Osteoblast (primary cell): ENCODE measurements at places on chromosomes 2 and 18. TPM values are rescaled to one million over a fixed set of nuclear protein-coding genes. Genes with fewer than 3 reads are reported as not detected.

- H3K4me3 ChIP-seq = no peak overlapping the region
- H3K27me3 ChIP-seq = no peaks in the 10 kb centered on the region
- peaks cover 8% of the 10 kb centered on the region for H3K36me3 ChIP-seq
- H3K4me1 ChIP-seq = peaks cover 10% of the 10 kb centered on the region
- no peak for DNase-seq
These were observed 3.2 kb upstream of the PUS10 start for GRCh38 chr2:61021228-61021660.

- H3K27me3 ChIP-seq = peaks cover 30% of the 10 kb centered on the region
- peaks cover 10% of the 10 kb centered on the region for H3K4me1 ChIP-seq
- no peak for DNase-seq
- H3K36me3 ChIP-seq = no peaks in the 10 kb centered on the region
These were observed 67.0 kb downstream of the CACNB4 start for GRCh38 chr2:152031747-152032306.

GRCh38 chr2:139162957-139163356, 382.8 kb upstream of the NXPH2 start:
- H3K4me1 ChIP-seq = no peaks in the 10 kb centered on the region
- H3K4me3 ChIP-seq = no peak overlapping the region
- no peak for DNase-seq
- H3K27ac ChIP-seq = no peak overlapping the region
- H3K27me3 ChIP-seq = no peaks in the 10 kb centered on the region

DNA sequence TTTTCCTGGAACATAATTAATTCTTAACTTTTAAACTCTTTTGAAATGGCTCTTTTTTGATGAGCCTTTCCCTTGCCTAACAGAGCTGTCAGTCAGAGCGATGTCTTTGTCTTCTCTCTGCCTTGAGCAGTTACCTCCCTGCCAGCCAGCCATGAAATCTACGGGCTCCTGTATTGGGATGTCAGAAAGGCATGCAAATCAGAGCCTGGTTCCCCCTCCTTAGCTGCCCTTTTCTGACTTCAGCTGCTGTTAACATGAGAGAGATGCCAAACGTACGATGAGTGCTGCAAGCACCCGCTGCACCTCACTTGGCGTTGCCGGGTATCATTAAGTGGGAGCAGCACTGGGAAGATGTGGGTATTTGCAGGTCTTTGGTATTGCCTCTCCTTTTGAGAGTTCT, 131.4 kb upstream of the BOD1L2 start:
- no peak overlapping the region for H3K4me3 ChIP-seq
- H3K36me3 ChIP-seq = no peaks in the 10 kb centered on the region
- DNase-seq = no peak

- H3K4me1 ChIP-seq = peaks cover 4% of the 10 kb centered on the region
- H3K27me3 ChIP-seq = peaks cover 11% of the 10 kb centered on the region
- H3K4me3 ChIP-seq = no peak overlapping the region
- no peak overlapping the region for H3K27ac ChIP-seq
- peak; percentile 85 for DNase-seq
These were observed 9.2 kb downstream of the LGALSL start for GRCh38 chr2:64462940-64463700.

DNA sequence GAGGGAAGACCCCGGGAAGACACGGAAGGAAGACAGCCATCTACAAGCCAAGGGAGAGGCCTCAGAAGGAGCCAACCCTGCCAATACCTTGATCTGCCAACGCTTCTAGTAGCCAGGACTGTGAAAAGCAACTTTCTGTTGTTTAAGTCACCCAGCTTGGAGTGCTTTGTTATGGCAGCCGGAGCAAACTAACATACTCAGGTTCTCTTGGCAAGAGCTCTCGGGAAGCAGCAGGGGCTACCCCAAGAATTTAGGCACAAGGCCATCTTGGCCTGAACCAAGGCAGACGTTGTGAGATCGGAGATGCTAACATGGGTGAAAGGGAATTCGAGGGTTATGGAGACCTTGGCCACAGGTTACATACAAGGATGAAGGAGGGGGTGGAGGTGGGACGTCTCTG, 78.6 kb upstream of the KLHL29 start:
- DNase-seq = no peak
- H3K4me1 ChIP-seq = no peaks in the 10 kb centered on the region
- no peaks in the 10 kb centered on the region for H3K36me3 ChIP-seq
- H3K27me3 ChIP-seq = no peaks in the 10 kb centered on the region
- H3K4me3 ChIP-seq = no peak overlapping the region
- no peak overlapping the region for H3K27ac ChIP-seq

- no peak overlapping the region for H3K4me3 ChIP-seq
- peaks cover 10% of the 10 kb centered on the region for H3K4me1 ChIP-seq
- no peak for DNase-seq
- H3K27ac ChIP-seq = no peak overlapping the region
These were observed 46.3 kb upstream of the STAM2 start for GRCh38 chr2:152221839-152222238.

DNA sequence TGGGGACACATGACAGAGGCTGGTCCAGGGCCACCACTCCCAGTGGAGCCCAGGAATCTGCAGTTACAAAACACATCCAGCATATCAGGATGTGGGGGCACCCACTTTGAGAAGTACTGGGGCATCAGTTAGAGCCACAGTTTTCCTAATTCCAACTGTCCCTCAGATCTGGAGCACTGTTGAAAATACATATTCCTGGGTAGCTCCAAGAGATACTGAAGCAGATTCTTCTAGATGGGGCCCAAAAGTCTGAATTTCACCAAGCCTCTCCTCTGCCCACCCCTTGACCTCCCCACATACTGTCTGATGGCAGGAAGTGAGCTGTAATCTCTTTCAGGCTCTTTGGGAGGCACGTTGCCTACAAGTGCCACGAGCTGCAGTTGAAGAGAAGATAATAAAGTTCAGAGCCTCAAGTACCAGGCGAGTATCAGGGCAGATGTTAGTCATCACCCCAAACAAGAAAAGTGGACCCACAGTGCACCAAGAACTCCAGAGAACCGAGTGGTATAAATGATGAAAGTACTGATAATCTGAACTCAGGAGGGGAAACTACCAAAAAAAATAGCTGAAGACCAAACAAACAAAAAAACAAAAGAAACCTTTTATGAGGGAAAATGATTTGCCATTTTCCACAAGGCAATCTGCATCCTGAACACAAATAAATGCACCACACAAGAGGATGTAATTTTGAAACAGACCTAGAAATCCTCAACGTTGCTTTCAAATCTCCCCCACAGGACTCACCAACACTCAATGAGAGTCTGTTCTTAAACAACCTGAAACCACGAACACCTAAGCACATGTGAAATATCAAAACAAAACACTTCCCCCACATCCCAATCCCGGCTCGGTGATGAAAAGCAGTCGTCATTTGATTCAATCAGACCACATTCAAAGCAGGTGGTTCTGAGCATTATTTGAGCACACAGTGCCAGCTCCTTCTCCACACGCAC, 98.7 kb downstream of the TCF4 start:
- no peak for DNase-seq
- no peaks in the 10 kb centered on the region for H3K27me3 ChIP-seq
- H3K27ac ChIP-seq = peak overlapping the region; percentile 20
- peaks cover 38% of the 10 kb centered on the region for H3K4me1 ChIP-seq

DNA sequence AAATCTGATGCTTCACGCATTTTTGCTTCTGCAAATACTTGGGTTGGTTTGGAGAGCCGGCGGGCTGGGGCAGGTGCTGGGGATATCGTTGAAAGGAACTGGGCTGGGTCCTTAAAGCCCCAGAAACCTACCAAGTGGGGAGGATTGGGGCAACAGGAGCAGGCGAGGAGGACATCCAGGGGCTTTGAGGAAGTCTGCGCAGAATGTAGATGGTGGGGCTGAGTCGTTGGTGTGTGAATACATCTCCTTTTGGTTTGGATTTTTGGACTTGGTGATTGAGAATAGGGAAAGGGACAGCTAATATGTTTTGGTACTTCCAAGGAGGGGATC, 1.1 kb downstream of the DCC start:
- H3K4me3 ChIP-seq = no peak overlapping the region
- DNase-seq = no peak
- H3K36me3 ChIP-seq = no peaks in the 10 kb centered on the region
- no peaks in the 10 kb centered on the region for H3K4me1 ChIP-seq

GRCh38 chr2:53475321-53475720, 292.3 kb upstream of the CHAC2 start:
- no peak overlapping the region for H3K4me3 ChIP-seq
- no peaks in the 10 kb centered on the region for H3K27me3 ChIP-seq
- H3K36me3 ChIP-seq = no peaks in the 10 kb centered on the region
- DNase-seq = no peak

GRCh38 chr2:186379052-186379451, 107.0 kb upstream of the ZC3H15 start:
- H3K4me1 ChIP-seq = no peaks in the 10 kb centered on the region
- H3K36me3 ChIP-seq = no peaks in the 10 kb centered on the region
- no peaks in the 10 kb centered on the region for H3K27me3 ChIP-seq
- no peak overlapping the region for H3K27ac ChIP-seq
- no peak overlapping the region for H3K4me3 ChIP-seq
- no peak for DNase-seq

GRCh38 chr2:183404392-183404791, 280.1 kb downstream of the NUP35 start:
- no peak for DNase-seq
- H3K4me1 ChIP-seq = no peaks in the 10 kb centered on the region
- H3K27me3 ChIP-seq = no peaks in the 10 kb centered on the region

DNA sequence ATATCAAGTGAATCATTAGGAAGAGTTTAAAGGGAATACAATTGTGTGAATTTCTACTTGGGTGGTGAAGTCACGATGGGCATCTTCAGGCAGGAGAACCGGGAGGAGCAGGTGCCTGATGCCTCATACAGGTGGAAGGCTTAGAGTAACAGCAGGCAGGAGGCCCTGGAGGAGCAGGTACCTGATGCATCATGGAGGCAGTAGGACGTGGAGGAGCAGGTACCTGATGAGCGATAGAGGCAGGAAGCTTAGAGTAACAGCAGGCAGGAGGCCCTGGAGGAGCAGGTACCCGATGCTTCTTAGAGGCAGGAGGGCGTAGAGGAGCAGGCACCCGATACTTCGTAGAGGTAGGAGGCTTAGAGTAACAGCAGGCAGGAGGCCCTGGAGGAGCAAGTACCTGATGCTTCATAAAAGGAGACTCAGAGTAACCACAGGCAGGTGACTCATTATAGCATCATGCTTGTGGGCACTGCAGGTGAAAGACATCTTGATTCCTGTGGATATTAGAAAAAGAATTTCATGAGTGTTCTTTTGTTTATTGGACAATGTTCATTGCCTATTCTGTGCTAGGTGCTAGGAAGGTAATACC, 133.9 kb downstream of the ATP9B start:
- H3K27me3 ChIP-seq = no peaks in the 10 kb centered on the region
- no peaks in the 10 kb centered on the region for H3K36me3 ChIP-seq
- no peak for DNase-seq

GRCh38 chr18:2173486-2173885, 397.8 kb downstream of the METTL4 start:
- no peak overlapping the region for H3K27ac ChIP-seq
- DNase-seq = peak; percentile 22
- H3K4me1 ChIP-seq = no peaks in the 10 kb centered on the region

DNA sequence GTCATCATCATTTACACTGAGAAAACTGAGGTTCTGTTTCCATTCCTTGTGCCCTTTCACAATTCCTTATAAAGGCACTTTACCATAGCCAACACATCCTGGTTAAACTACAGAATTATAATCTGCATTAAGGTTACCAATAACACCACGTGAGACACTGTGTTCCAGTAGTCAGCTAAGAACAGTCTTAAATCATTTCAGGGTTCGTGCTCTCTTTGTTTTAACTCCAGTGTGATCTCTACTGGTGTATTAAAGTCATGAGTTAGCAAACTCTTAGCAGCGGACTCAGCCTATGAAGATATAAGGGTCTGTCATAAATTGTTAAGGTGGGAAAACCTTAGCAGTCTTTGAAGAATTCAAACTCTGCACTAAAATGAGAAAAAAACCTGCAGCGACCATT, 53.0 kb downstream of the TCF4 start:
- H3K4me3 ChIP-seq = no peak overlapping the region
- H3K4me1 ChIP-seq = peaks cover 5% of the 10 kb centered on the region
- H3K27me3 ChIP-seq = no peaks in the 10 kb centered on the region
- H3K36me3 ChIP-seq = no peaks in the 10 kb centered on the region

- H3K4me3 ChIP-seq = no peak overlapping the region
- peak overlapping the region; percentile 55 for H3K27ac ChIP-seq
- DNase-seq = no peak
- H3K36me3 ChIP-seq = peaks cover 17% of the 10 kb centered on the region
These were observed 181.8 kb downstream of the CTIF start for GRCh38 chr18:48720655-48721025.

DNA sequence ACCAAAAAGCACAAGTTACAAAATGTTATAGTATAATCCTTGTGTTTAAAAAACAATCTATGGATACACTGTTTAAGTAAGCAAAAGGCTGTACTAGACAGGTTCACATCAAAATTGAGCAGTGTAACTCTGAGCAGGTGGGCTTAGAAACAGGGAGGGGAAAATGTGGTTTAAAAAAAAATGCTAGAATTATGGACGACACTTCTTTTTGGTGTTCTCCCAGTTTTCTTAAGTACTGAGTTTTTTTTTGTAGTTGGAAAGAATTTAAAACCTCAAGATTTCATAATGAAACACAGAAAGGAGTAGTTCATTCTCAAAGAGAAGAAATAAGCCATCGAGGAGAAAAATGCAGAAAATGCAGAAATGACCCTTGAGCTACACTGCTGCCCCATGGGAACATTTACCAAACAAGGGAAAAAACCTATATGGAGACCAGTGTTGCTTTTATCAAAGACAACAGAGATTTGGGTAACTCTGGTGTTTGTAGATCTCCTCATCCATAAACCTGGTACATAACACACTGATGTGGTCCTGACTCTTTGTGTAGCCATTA, 100.7 kb downstream of the MYO5B start:
- no peak overlapping the region for H3K27ac ChIP-seq
- H3K4me3 ChIP-seq = no peak overlapping the region
- no peaks in the 10 kb centered on the region for H3K27me3 ChIP-seq
- H3K36me3 ChIP-seq = no peaks in the 10 kb centered on the region
- no peak for DNase-seq
- H3K4me1 ChIP-seq = no peaks in the 10 kb centered on the region

GRCh38 chr2:182867426-182868053, 1.1 kb upstream of the FRZB start:
- DNase-seq = peak; percentile 13
- peak overlapping the region; percentile 72 for H3K4me3 ChIP-seq
- no peaks in the 10 kb centered on the region for H3K36me3 ChIP-seq
- H3K27ac ChIP-seq = no peak overlapping the region

GRCh38 chr18:42011053-42011452, 56.0 kb downstream of the PIK3C3 start:
- no peak for DNase-seq
- H3K4me3 ChIP-seq = no peak overlapping the region
- peaks cover 9% of the 10 kb centered on the region for H3K36me3 ChIP-seq
- no peak overlapping the region for H3K27ac ChIP-seq
- H3K27me3 ChIP-seq = no peaks in the 10 kb centered on the region

GRCh38 chr18:58152216-58152615, 108.2 kb downstream of the NEDD4L start:
- H3K4me1 ChIP-seq = no peaks in the 10 kb centered on the region
- DNase-seq = no peak
- no peak overlapping the region for H3K4me3 ChIP-seq
- H3K27ac ChIP-seq = no peak overlapping the region
- peaks cover 13% of the 10 kb centered on the region for H3K27me3 ChIP-seq

- peak overlapping the region; percentile 80 for H3K27ac ChIP-seq
- peaks cover 22% of the 10 kb centered on the region for H3K4me1 ChIP-seq
- H3K36me3 ChIP-seq = no peaks in the 10 kb centered on the region
- no peak overlapping the region for H3K4me3 ChIP-seq
These were observed 19.1 kb downstream of the TRAK2 start for GRCh38 chr2:201432038-201432620.

Gene DLGAP1
- not detected in 2 replicates for total RNA-seq

Gene SLC1A4
- total RNA-seq = 47.7 and 49.2 TPM in 2 replicates

Gene ICA1L
- 8.7 and 12.1 TPM in 2 replicates for total RNA-seq

Gene CNGA3
- total RNA-seq = 0.29 and 0.36 TPM in 2 replicates

Gene VWA3B
- 0.59 TPM in 1 of 2 replicates, not detected in the other for total RNA-seq

Gene TMEM178A
- 0.29 and 0.72 TPM in 2 replicates for total RNA-seq

Gene PAX8
- total RNA-seq = 1.8 and 2.9 TPM in 2 replicates
